Activated gamma-delta T cell treated with anti-CD3 and anti-CD28 coated beads, Interleukin-2, amount 50 U/mL, for 16 hours (primary cell): ENCODE measurements at places on chromosomes 1 and 21.
A peak's percentile ranks its signal among the peaks of the same experiment; 100 is the strongest.

DNA sequence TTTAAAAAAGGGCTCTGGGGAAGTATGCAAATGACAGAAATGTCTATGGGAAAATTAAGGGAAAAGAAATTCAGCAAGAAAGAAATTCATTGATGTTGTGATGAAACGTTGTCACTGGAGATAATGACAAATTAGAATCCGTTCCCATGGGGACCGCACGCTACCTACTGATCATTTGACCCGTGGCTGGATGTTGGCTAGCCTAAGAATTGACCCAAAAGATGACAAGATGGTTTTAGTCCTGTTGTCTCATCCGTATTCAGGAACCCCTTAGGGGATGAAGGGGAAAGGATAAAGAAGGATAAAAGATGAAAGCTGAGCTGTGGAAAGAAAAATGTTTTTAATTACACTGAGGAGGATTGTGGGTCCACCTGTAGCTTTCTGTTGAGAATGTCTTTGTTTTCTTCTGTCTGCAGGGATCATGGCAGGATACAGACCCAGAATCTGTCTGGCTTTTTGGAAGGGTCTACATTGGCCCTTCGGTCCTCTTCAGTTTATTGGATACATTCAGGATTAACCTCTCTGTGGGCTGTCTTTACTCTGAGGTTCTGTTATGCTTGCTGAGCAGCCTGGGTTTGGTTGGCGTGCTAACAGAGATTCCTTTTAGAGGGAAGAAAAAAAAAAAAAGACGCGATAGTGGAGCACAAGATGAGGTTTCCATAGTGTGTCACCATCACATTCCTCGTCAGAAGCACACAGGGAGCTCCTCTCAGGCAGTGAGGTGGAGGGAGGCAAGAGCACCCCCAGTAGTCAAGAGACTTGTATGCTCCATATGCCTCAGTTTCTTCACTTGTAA is 106.2 kb downstream of the CACHD1 start:
- no peak for DNase-seq

- no peak for DNase-seq
These were observed 16.3 kb downstream of the ABCD3 start for GRCh38 chr1:94434365-94435045.

DNA sequence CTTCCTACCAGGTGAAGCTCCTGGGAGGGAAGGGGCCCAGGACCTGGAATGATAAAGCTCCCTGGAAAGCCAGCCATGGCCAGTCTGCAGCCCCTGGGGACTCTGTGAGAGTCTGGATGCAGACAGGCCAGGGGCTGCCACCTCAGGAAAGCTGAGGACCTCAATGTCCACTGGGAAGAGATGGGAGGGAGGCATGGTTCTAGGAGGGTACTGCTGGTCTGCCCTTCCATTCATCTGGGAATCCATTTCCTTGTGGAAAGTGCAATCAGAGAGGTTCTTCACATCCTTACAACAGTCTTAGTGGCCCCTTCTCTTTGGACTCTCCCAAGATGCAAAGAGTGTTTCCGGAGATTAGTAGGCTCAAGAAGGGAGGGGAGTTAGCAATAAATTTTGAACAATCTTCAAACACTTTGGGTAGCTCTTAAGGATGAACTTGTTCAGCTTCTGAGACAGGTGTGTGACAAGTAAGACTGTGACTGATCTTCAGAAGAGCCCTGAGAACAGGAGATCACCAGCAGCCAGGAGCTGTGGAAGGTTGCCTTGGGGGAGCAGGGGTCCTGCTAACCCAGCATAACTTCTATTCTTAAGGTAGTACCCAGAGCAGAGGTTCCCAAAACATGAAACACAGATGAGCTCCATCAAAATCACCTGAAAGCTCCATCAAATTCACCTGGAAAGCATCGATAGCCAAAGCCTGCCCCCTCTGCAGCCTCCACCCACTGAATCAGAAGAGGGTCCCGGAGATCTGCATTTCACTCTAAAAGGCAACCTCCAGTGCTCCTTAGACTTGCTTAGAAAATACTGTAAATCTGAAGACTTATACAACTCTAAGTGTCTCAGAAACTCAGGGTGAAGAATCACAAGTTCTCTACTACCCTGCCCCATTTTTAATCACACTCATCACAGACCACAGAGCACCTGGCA is 616 bp upstream of the LAX1 start:
- no peak for DNase-seq

DNA sequence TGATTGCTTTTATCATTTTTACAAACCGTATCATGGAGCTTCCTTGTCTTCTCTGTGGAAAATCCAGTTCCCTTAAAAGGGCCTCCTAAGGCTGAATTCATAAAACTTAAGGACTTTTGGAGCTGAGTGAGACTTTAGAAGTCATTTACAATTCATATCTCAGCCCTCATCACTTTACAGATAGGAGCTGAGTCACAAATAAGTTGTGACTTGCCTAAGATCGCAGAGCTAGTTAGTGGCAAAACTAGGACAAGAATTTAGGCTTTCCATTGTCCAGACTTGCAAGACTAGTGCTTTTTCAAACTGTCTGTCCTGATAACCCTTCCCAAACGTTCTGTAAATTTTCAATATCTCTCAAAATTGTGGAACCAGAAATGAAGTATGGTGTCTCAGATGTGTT is 37.3 kb downstream of the C1orf21 start:
- DNase-seq, result no peak

DNA sequence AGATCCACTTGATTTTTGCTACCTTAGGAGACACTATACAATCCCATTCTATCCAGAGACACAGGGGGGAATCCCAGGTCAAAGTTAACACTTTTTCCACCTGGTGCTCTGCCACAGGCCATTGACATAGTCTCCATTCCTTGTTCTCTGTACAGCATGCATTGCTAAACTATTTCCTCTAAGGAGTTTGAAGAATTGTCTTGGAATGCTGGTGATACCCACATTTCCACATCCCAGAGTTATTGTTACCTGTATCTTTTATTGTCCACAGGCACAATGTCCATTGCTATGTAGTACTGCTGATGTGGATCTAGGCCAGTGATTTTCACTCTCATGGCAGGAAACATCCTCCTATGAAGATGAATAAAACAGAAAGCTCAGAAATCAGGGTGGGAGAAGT is 61.9 kb downstream of the TBX15 start:
- no peak for DNase-seq

DNA sequence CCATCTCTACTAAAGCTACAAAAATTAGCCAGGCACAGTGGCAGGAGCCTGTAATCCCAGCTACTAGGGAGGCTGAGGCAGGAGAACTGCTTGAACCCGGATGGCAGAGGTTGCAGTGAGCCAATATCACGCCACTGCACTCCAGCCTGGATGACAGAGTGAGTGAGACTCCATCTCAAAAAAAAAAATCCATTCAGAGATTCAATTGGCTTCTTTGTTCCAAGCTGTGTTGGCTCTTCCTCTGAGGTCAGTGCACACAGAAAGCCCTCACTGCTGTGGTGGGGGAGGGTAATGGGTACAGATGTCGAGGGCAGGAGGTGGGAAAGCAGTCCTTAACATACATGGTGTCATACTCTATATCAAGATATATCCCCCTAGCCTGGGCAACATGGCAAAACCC is 14.7 kb downstream of the TIE1 start:
- no peak for DNase-seq

- no peak for DNase-seq
These were observed 94.4 kb downstream of the RERE start for GRCh38 chr1:8723010-8723409.

DNA sequence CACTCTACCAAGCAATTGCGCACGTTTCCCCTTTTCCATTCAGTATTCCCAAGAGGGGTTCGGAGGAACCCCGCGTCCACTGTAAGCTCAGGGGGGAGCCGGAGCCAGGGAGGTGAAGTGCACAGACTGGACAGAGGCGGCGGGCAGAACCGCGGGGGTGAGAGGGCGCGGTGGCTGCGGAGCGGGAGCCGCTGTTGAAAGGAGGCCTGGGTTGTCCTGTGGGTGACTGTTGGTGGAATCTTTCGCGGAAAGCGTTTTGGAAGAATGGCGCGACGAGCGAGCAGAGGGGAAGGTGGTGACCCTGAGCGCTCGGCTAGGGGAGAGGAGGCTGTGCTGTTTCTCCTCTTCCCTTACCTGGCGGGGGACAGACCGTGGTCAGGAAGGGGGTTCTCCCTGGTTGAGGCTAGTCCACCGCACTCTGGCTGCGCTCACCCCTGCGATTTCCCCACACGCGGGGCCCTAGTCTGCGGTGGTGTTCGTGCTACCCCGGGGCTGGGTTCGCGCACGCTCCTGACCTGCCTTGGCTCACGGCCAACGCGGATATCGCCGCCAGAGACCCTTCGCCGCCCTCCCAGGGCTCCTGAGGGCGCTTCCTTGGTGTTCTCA is 92.8 kb downstream of the PRKAB2 start:
- no peak for DNase-seq

GRCh38 chr1:225885336-225885735 is 3.2 kb upstream of the TMEM63A start:
- no peak for DNase-seq

DNA sequence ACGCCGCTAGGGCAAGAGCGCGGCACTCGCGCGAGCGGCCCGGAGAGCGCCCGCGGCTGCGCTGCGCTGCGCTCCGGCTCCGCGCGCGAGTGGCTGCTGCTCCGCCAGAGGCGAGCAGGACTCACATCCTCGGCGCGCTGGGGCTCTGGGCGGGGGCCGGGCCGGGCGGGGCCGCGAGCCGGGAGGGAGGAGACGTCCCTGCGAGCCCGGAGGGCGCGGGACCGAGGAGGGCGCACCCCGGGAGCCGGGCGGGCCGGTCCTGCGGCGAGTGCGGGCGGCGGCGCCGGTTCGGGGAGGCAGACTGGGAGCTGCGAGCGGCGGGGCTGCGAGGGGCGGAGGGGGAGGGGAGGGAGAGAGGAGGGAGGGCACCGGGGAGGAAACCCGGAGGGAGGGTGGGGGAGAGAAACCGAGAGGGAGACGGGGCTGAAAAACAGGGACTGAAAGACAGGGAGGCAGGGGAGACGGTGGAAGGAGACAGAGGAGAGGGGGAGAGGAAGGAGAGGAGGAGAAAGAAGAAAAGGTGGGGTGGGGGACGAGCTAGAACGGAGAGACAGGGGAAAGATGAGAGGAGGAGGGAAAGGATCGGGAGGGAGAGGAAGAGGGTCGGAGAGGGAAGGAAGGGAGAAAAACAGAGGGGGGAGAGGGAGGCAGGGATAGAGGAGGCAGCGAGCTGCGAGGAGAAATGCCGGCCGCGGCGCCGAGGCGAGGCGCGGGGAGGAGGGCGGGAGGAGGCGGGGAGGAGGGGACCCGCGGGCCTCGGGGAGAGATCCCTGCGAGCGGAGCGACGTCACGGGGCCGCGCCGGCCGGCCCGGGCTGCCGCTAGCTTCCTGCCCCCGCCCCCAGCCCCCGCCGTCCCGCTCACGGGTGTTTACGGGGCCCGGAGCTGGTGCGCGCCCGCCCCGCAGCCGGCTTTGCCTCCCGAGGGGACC is at the start of gene CAMK2N1:
Gene CAMK2N1 (minus strand): TSS at position 684 of the 930 bp plus-strand sequence. CDS start 831 bp downstream, outside the sequence.
- peak; percentile 38 for DNase-seq

DNA sequence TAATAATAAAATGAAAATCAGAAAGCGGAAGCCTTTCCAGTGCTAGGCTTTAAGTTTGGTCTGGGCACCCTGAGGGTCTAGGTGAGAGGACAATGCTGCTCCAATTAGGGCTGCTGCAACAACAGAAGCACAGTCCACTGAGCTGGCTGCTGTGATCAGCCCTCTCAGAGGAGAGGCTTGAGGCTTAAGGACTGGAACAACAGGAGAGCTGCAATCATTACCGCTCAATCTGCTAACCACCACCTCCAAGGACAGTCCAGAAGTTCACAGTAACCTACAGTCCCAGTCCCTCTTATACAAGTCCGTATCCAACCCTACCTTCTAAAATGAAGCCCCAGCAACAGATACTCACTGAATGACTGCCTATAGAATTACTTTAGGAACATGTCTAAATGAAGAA is 62.1 kb downstream of the USP24 start:
- no peak for DNase-seq

DNA sequence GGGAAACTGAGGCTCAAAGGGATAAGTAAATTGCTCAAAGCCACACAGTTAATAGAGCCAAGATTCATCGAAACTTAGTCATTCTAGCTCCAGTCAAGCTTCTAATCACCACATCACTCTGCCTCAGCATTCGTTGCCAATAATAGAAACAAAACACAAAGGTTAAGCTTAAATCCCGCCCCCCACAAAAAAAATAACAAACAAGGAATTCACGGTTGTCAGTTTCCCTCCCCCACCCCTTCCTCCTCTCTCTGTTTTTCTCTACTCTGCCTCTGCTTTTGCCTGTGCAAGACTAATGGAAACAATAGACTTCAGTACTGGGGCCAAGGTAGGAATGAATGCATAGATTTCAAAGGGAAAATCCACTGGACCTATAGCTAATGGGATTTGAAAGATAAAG is 70.7 kb upstream of the ZNF644 start:
- no peak for DNase-seq

GRCh38 chr1:112501810-112502641 is 6.7 kb upstream of the WNT2B start:
- peak; percentile 26 for DNase-seq

GRCh38 chr1:110674337-110675059 is at the start of gene KCNA3:
KCNA3 (minus strand) TSS chr1:110674940; CDS start chr1:110674809, 131 bp downstream.
- DNase-seq, result peak; percentile 55
